Fibroblast of skin of back (primary cell): ENCODE measurements at places on chromosomes 2 and 18.

- no peak for DNase-seq
These were observed 73.6 kb upstream of the SALL3 start for GRCh38 chr18:78906066-78906465.

- DNase-seq, result peak; percentile 5
These were observed 42.6 kb downstream of the ARHGAP15 start for GRCh38 chr2:143171817-143172216.

- peak; percentile 53 for DNase-seq
These were observed 81.6 kb downstream of the HS6ST1 start for GRCh38 chr2:128237081-128237534.

DNA sequence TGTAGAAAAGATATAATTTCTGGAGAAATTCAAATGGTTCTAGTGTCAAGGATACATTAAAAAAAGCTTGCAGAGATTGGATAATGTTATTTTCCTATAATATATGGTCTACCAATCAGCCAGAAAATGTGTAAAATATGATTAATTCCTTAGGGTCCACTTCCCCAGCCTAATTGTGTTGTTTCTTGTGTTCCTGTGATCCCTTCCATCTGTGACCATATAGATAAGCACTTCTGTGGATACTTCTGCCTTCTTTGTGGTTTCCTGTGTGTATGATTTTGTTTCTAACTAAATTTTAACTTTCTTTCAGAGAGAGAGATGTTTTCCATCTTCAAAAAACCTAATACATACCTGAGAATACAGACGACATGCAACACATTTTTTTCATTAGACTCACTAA lies 367.1 kb upstream of the PIK3C3 start:
- DNase-seq, result no peak

- no peak for DNase-seq
These were observed 40.4 kb upstream of the C1D start for GRCh38 chr2:68103030-68103708.

GRCh38 chr2:5315512-5315911 lies 376.7 kb upstream of the SOX11 start:
- no peak for DNase-seq

GRCh38 chr18:944440-944839 lies 39.8 kb downstream of the ADCYAP1 start:
- DNase-seq, result peak; percentile 69

DNA sequence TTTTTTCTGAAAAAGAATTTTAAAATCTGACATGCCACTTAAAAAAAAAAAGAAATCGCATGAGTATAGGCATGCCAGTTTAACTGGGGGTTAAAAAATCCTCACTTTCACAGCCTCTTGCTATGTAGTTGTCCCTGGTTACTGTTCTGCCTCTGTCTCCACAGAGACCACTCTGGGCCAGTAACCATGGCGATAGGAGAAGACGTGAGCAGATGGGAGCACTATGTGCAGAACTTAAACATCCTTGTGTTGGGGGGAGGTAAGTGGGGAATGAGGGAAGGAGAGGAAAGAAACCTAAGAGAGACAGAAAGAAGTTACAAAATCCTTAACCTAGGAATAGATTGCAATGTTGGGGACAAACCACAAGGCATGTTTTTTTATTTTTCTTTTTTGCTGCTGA lies 75.9 kb upstream of the CYRIA start:
- no peak for DNase-seq

DNA sequence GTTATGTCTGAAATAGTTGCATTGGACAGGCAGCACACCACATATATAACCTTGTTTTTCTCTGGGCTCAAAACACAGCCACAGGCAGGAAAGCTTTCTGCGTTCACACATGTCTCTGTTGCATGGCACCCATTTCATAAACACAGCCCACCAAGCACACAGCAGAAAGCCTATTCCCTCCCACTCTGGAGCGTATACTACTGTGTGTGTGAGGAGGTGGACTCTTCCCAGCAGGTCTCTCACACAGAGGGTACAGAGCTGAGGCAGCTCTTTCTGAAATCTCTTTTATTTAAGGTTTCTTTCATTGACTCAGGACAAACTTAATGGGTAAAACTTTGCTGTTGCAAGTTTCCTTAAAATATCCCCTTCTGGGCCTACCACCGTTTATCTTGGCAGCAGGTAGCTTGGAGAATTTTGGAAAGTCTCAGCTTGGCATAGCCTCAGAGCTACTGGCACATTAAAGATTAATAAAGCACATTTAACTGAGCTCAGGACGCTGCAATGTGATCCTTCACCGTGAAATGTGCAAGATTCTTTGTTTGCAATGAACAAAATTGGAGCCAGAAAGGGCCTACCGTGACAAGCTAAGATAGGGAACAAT lies 105.1 kb upstream of the NCKAP5 start:
- no peak for DNase-seq

DNA sequence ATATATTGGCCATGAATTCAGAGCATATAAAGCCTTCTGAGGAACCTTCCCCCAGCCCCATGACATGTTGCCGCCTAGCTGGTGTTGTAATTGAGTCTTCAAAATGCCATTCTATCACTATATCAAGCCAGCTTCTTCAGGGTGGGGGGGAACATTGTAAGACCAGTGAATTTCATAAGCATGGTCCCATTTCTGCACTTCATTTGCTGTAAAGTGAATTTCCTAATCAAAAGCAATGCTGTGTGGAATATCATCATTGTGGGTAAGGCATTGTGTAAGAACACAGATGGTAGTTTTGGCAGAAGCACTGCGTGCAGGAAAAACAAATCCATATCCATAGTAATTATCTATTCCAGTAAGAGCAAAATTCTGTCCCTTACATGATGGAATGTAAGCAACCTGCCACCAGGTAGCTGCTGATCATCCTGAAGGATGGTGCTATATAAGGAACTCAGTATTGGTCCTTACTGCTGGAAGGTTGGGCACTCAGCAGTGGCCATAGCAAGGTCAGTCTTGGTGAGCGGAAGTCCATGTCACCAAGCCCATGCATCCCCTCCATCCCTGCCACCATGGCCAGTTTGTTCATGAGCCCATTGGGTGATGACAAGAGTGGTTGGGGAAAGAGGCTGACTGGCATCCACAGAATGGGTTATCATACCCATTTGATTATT lies 159.4 kb downstream of the COPS8 start:
- no peak for DNase-seq

DNA sequence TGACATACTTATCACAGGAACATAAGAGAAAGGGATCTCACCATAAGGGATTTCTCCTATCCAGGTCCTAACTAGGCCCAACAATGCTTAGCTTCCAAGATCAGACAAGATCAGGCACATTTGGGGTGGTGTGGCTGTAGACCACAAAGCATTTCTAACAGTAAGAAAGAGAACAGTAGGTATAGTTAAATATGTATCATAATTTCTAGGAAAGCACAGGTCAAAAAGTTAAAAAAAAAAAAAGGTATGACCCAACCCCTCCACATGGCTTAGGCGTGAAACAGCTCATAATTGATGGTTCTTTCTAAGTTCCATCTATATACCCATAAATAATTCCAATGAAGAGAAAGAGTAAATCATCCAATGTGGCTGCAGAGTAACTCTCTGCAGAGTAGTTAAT lies 6.9 kb downstream of the PRKD3 start:
- no peak for DNase-seq

- no peak for DNase-seq
These were observed 89.7 kb upstream of the GCFC2 start for GRCh38 chr2:75800456-75800855.

DNA sequence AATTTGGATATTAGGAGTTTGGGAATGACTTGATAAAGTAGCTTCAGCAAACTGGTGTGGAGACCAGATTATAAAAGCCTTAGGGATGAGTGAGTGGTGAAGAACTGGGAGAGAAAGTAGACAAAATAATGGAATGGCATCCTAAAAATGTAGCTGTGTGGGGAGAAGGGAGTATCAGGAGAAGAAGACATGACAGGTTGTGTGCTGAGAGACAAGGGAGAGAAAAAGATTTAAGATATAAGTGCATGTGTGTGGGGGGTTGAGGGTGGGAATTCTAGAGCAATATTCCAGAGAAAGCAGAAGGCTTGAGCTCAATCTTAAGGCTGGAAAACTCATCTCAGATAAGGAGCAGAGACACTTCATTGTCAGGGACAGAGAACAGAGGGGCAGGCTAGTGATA lies 159.5 kb downstream of the HNMT start:
- DNase-seq, result no peak

GRCh38 chr2:180085144-180085543 lies 78.0 kb upstream of the CWC22 start:
- no peak for DNase-seq

DNA sequence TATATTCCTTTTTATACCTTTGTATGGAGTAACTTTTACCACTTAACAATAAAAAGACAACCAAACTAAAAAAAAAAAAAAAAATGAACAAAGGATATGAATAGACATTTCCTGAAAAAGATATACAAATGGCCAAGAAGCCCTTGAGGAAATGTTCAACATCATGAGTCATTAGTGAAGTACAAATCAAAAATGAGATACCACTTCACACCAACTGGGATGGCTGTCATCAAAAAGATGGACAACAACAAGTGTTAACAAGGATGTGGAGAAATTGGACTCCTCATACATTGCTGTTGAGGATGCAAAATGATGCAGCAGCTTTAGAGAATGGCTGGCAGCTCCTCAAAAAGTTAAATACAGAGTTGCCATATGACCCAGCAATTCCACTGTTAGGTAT lies 22.6 kb upstream of the SCYGR2 start:
- no peak for DNase-seq

DNA sequence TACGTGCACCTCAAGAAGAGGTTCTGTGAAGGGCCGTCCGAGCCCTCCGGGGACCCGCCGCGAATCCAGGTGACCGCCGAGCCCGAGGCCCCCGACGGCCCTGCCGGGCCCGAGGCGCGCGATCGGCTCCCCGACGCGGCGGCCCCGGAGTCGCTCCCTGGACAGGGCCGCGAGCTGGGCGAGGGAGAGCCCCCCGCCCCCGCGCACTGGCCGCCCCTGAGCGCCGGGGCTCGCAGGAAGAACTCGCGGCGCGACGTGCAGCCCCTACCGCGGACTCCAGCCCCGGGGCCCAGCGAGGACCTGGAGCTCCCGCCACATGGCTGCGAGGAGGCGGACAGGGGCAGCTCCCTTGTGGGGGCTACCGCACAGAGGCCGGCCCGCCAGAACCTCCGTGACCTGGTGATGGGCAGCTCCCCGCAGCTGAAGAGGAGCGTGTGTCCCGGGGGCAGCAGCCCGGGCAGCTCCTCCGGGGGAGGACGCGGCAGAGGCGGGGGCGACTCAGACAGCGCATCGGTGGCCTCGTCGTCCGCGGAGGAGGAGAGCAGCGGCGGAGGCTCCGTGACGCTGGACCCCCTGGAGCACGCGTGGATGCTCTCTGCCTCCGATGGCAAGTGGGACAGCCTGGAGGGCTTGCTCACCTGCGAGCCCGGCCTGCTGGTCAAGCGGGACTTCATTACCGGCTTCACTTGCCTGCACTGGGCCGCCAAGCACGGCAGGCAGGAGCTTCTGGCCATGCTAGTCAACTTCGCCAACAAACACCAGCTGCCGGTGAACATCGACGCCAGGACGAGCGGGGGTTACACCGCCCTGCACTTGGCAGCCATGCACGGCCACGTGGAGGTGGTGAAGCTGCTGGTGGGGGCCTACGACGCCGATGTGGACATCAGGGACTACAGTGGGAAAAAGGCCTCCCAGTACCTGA lies 812 bp downstream of the SOWAHC start:
- DNase-seq, result no peak

GRCh38 chr2:160210599-160211138 lies 10.6 kb upstream of the ITGB6 start:
- DNase-seq, result peak; percentile 65

DNA sequence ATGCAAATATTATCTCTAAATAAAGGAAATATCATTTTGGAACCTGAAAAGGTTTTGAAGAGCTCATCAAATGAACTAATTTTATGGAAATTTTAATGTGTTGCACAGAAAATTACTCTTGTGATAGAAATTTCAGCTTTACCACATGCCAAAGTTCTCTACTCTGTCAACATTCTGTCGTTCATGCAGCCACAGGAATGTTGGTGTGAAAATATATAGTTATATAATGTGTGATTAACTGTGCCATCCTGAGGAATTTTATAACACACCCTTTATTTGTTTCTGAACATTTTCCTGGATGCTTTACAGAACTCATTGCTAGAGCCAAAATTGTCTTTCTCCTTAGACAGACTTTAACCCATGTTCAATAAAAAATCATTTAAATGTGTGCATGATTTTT lies 202.5 kb upstream of the SLC8A1 start:
- no peak for DNase-seq

DNA sequence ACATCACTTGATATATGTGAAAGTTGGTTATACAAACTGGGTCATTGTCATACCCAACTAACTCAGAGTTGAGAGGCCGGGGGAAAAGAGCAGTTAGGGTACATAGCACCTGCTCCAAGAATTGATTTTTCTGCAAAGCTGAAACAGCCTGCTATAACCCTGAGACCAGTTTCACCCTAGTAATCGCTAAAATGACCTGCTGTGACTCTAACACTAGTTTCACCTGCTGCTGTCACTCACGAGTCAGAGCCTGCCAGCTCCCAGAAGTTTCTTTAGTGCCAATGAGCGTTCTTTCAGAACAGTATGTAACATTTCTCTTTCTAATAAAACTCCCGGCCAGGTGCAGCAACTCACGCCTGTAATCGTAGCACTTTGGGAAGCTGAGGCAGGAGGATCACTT lies 28.0 kb downstream of the SRSF7 start:
- DNase-seq, result no peak

DNA sequence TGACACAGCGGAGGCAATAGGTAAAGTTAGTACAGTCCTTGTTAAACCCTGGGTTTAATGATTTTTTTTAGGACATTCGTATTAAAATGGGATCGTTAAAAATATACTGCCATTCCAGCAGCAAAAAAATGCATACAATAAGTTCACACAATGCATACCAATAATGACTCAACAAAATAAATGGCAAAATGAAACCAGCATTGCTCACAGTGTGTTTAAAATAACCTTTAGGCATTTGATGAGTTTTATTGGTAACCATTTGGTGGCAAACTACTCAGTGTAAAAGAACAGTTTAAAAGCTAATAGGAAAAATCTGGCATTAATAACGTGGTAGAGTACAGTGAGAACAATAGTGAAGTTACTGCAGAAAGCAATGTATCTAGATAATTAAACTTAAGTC lies 539.0 kb upstream of the PIK3C3 start:
- no peak for DNase-seq

- no peak for DNase-seq
These were observed 12.9 kb upstream of the ADAM23 start for GRCh38 chr2:206430452-206430851.

- no peak for DNase-seq
These were observed 387.6 kb upstream of the TNP1 start for GRCh38 chr2:217247476-217247875.

DNA sequence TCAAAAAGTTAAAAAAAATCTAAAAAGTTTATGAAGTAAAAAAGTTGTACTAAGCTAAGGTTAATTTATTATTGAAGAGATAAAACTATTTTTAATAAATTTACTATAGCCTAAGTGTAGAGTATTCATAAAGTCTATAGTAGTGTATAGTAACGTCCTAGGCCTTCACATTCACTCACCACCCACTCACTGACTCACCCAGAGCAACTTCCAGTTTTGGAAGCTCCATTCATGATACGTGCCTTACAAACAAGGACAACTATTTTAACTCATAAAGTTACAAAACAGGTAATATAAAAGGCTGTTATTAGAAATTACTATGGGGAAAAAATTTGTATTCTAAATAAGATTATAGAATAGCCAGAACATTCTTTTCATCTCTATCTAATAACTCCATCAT lies 158.9 kb upstream of the FN1 start:
- peak; percentile 49 for DNase-seq

- DNase-seq, result no peak
These were observed 466.2 kb downstream of the IRS1 start for GRCh38 chr2:226333388-226333787.
